ENCODE measurements at places on chromosomes 11 and 22. TPM values are rescaled to one million over a fixed set of nuclear protein-coding genes. Genes with fewer than 3 reads are reported as not detected.

The LDHAL6A gene
- not detected for total RNA-seq

The GLB1L3 gene
- total RNA-seq, result not detected

The DRG1 gene
- total RNA-seq, result 37.9 TPM

- no peak for DNase-seq
These were observed 1288.6 kb upstream of the CNTN5 start for GRCh38 chr11:97732011-97732632.

DNA sequence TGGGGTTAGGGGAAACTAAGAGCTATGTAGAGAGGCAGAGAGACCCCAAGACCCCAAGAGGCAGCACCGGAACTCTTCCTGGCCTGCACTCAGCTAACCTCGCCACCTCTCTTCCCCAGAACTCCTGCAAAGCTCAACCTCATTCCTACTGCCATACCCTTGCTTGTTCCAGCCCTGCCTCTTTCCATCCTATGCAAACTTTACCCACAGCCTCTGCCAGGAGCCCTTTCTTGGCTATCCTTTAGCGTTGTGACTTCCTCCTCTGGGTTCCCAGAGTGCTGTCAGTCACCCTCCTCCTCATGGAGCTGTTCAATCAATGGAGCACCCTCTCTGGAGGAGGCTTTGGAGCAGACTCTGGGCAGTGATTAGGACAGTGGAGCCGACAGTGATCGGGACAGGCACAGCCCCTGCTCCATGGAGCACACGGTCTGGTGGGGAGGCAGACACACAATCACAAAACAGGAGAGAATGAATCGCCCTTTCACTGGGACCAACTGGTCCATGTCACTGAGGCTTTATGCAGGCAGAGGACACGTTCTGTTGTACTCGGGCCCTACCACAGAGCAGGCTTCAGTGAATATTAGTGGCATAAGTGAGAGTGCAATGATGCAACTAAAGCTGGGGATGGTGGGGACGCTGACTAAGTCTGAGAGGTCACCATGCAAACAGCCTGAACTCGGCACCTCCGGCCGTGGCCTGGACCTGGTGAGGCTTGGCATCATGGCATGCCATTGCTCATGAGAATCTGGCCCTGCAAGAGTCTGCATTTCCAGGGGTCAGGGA lies 24.6 kb upstream of the P2RY2 start:
- no peak for DNase-seq

DNA sequence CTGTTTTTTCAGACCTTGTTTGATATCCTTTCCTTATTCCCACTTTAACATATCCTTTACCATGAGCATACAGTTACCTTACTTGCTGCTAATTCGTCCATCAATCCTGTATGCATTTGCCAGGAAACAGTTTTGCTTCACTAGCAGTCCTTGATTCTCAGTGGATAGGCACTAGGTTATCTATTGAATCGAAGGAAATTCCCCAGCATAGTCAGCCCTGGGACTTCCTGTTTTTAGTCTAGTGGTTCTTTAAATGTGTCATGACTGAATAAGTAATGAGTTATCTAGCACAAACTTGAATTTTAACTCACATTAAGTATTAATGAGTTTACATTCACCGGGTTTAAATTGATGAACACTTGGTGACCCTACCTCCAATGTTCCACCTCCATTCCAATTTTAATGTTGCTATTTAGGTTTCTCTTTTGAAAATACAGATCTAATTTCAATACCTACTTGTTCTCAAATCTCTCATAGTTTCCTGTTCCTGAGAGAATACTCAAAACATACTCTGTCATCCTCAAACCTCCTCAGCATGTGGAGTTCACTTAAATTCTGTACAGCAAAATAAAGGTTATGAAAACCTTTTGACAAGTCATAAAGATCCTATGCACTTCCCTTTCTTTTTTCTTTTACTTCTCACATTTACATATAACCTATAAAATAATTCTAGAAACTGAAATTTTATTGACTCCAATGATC lies 1375.1 kb upstream of the TENM4 start:
- DNase-seq, result no peak

GRCh38 chr22:20777420-20778177 lies 3.7 kb downstream of the SERPIND1 start:
- DNase-seq, result no peak

DNA sequence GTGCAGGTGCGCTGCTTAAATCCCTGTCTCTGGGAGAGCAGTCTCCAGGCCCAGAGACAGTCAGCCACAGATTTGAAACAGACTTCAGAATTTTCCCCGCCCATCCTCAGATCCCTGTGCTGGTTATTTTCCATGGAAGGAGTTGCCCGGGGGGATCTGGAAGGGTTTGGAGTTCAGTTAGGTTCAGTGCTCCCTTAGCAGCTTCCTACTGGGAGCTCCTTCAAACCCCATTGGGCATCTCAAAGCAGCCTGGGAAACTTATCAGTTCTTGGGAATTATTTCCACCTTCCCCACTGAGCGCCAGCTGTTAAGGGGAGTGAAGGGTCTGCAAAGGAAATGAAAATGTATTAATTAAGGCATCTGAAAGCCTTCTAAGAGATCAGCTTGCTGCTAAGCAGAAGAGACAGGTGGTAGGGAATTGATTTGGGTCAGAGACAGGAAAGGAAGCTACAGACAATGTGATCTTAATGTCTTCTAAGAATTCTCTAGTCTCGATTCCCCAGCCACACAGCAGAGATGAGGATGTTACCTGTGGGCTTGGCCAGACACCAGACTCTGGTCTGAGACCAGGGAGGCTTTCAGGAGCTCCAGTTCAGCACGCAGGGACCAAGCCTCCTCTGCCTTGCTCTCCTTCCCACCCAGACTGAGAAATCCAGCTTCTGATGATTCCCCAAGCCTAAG lies 106.2 kb upstream of the TBCEL start:
- DNase-seq, result no peak

Measured in body of pancreas (tissue), 4 donors.